Neuronal stem cell (in vitro differentiated cells): ENCODE measurements at places on chromosomes 12 and 14.

DNA sequence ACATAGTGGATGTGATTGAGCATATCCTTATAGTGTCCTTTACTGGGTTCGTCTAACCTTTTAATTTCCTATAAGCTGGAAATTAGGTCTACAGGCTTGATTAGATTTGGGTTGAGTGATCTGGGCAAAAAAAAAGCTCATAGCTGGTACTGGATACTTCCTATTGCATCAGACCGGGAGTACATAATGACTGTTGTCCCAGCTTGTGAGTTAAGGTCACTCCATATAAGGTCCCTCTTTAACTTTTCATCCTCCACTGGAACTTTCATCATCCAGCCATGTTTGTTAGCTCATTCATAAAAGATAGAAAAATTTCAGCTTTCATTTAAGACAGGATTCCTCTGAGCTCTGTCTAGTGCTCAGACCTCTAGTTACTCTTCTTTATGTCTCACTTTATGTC is 80.8 kb downstream of the C14orf132 start:
- peaks cover 4% of the 10 kb centered on the region for H3K27me3 ChIP-seq
- H3K4me1 ChIP-seq: no peaks in the 10 kb centered on the region

GRCh38 chr12:779745-780734 is 27.7 kb downstream of the WNK1 start:
- no peaks in the 10 kb centered on the region for H3K4me1 ChIP-seq
- no peaks in the 10 kb centered on the region for H3K27me3 ChIP-seq
- no peaks in the 10 kb centered on the region for H3K36me3 ChIP-seq
- no peak for DNase-seq

GRCh38 chr12:23217158-23217557 is 592.2 kb downstream of the ETNK1 start:
- no peaks in the 10 kb centered on the region for H3K36me3 ChIP-seq
- no peak overlapping the region for H3K4me3 ChIP-seq
- H3K27ac ChIP-seq: no peak overlapping the region
- no peak for DNase-seq

GRCh38 chr14:68518166-68518565 is 274.7 kb downstream of the ZFP36L1 start:
- H3K27me3 ChIP-seq: no peaks in the 10 kb centered on the region
- no peaks in the 10 kb centered on the region for H3K36me3 ChIP-seq
- no peak for DNase-seq

GRCh38 chr12:88579161-88579517 is 1.1 kb downstream of the KITLG start:
- peak; percentile 31 for DNase-seq
- H3K27ac ChIP-seq: no peak overlapping the region
- peak overlapping the region; percentile 84 for H3K4me3 ChIP-seq
- H3K4me1 ChIP-seq: peaks cover 4% of the 10 kb centered on the region
- H3K27me3 ChIP-seq: no peaks in the 10 kb centered on the region
- no peaks in the 10 kb centered on the region for H3K36me3 ChIP-seq

DNA sequence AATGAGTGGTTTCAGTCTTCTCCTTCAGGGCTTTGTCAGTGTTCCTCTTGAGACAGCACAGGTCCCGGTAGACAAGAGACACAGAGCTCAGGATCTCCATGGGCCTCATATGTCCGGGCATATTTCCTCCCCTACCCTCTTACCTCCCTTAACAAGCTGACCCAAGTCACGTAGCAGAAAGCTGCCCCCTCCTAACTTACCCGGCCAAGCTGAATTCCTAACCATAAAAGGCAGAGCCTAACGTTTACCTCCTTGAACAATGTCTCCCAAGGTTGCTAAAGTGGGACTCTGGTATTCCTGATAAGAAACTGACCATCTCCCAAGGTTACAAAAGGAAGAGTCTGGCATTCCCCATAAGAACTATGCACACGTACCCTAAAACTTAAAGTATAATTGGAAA is 182.2 kb upstream of the USP15 start:
- no peaks in the 10 kb centered on the region for H3K27me3 ChIP-seq
- no peak overlapping the region for H3K27ac ChIP-seq
- H3K4me1 ChIP-seq: no peaks in the 10 kb centered on the region
- DNase-seq: no peak
- H3K36me3 ChIP-seq: no peaks in the 10 kb centered on the region
- H3K4me3 ChIP-seq: no peak overlapping the region

DNA sequence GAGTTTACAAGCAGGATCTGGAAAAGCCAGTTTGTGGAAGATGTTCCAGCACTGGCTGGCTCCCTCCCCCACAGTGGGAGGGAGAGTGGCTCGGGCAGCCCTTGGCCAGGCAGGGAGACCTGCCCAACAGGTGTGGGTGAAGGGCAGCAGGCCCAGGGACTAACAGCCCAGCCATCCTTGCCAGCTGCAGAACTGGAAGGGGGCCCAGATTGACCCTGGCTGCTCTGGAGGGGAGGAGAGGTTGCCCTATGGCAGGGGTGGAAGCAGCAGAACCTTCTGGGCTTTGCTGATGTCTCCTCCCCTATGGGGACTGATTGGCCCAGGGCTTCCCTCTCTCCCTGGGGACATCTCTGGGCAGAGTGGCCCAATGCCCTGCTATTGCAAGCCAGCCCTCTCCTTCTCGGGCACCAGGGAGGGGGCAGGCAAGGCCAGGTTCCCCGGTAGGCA is 20.5 kb downstream of the IRF2BPL start:
- H3K4me1 ChIP-seq: peaks cover 26% of the 10 kb centered on the region
- no peak for DNase-seq
- H3K27ac ChIP-seq: no peak overlapping the region
- no peaks in the 10 kb centered on the region for H3K36me3 ChIP-seq

- H3K4me1 ChIP-seq: peaks cover 7% of the 10 kb centered on the region
- H3K27ac ChIP-seq: no peak overlapping the region
- H3K27me3 ChIP-seq: no peaks in the 10 kb centered on the region
- DNase-seq: no peak
- no peaks in the 10 kb centered on the region for H3K36me3 ChIP-seq
These were observed 146.9 kb upstream of the KRR1 start for GRCh38 chr12:75658286-75658685.

DNA sequence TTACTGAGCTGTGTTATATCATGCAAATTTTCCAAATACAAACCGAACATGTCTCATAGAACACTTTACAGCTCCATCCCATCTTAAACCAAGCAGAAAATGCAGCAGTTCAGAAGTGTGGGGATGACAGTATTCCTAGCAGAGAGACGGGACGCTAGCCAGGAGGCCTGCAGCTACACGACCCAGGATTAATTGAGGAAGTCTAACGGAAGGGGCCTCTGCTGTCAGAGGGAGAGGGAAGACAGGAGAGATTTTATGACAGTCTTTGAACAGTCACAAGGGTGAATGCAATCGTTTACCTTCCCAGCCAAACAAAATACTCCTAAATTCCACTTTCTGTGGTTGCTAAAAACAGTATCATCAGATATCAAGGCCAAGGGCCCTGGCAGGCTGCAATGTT is 261.9 kb downstream of the TMEM132D start:
- DNase-seq: no peak
- no peak overlapping the region for H3K27ac ChIP-seq
- H3K36me3 ChIP-seq: no peaks in the 10 kb centered on the region
- H3K4me1 ChIP-seq: peaks cover 1% of the 10 kb centered on the region

- H3K4me1 ChIP-seq: no peaks in the 10 kb centered on the region
These were observed 70.5 kb downstream of the GPR65 start for GRCh38 chr14:88075269-88075981.

DNA sequence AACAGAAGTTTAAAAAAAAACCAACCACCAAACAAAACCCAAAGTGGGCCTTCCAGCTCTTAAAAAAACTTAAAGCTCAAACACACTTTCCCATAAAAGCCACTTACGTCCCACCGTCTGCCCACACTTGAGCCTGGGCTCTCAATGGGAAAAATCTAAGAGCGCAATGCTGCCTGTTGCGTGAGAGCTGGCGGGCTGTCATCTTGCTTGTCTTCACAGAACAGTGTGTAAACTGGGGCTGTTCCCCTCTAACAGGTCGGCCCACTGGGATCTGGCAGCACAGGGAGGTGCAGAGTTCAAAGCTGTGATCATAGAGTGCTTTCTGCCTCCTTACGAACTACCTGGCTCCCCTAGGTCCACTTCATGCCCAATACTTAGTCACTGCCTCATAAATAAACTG is 80.0 kb downstream of the DICER1 start:
- peaks cover under 1% of the 10 kb centered on the region for H3K27me3 ChIP-seq
- H3K4me1 ChIP-seq: no peaks in the 10 kb centered on the region
- H3K4me3 ChIP-seq: no peak overlapping the region
- DNase-seq: no peak
- no peak overlapping the region for H3K27ac ChIP-seq

DNA sequence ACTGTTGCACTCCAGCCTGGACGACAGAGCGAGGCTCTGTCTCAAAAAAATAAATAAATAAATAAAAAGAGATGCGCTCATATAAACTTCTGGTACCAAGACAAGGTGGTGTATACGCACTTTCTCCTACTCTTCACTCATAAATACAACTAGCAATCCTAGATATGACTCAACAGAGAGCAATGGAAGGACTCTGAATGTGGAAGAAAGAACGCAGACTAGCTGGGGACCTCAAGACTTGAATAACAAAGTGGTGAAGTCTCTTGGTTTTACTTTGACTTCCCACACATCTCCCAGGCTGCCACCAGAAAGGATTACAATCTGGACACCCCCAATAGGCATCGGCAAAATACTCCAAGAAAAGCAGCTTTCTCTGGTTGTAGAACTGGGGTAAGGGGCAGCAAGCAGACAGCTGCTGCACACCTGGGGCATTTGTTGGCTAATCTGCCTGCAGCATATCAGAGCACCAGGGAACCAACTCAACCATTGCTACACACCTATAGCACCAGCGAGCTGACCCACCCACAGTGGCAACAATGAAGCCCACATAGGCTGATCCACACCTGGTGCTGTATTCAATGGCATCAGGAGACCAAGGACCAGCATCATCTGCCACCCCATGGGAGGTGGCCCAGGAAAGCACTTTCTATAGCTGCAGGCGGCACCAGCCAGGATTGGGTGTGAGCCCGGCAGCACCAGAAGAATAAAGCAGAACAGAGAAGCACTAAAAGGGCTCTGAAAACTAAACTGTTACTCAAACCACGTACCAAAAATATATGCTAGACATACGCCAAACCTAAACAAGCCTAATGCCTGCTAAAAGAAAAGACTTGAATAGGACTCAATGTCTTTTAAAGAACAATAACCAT is 1231.7 kb upstream of the TMEM132C start:
- H3K4me1 ChIP-seq: no peaks in the 10 kb centered on the region
- H3K27me3 ChIP-seq: no peaks in the 10 kb centered on the region
- no peak overlapping the region for H3K4me3 ChIP-seq
- H3K27ac ChIP-seq: no peak overlapping the region

GRCh38 chr14:86838363-86838762 is 1154.6 kb downstream of the GALC start:
- no peak overlapping the region for H3K27ac ChIP-seq
- H3K4me1 ChIP-seq: no peaks in the 10 kb centered on the region
- no peaks in the 10 kb centered on the region for H3K36me3 ChIP-seq
- H3K4me3 ChIP-seq: no peak overlapping the region
- no peak for DNase-seq
- H3K27me3 ChIP-seq: no peaks in the 10 kb centered on the region

GRCh38 chr14:34223373-34224148 is 238.5 kb downstream of the SPTSSA start:
- no peaks in the 10 kb centered on the region for H3K36me3 ChIP-seq
- H3K27me3 ChIP-seq: no peaks in the 10 kb centered on the region
- H3K4me3 ChIP-seq: no peak overlapping the region
- peaks cover 7% of the 10 kb centered on the region for H3K4me1 ChIP-seq

DNA sequence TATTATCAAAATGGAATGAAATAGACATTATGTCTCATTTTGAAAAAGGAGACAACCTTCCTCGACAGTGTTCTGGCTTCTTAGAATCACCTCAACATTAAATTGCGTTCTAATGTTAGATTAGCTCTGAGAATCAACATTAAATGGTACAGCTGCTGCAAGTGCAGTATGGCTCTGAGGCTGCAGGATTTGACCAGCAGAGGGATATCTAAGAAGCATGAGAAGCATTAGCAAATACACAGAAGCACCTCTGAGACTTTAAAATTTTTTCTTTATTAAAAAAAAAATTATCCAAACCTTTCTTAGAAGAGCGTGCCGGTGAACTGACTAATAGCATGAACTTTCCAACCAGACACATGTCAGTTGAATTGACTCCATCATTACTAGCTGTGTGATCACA is 253.4 kb upstream of the LRIG3 start:
- H3K4me3 ChIP-seq: no peak overlapping the region
- H3K27me3 ChIP-seq: no peaks in the 10 kb centered on the region
- no peak overlapping the region for H3K27ac ChIP-seq

DNA sequence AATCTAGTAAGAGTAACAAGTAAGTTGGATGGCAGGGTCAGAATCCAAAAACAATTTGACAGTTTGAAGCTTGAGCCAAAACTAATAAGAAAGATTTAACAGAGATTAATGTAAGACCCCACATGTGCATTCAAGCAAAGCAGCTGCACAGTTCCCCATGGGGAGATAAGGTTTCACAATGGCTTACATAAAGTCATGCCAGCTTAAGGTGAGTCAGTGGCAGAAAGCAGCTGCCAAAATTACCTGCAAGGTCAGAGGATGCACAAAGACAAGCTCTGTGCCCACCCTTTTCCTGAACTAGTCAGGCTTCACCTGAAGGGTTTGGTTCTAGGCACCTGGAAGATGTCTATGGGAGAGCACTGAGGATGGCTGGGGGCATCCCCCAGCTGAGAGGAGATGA is 36.6 kb upstream of the KRT77 start:
- DNase-seq: no peak
- H3K27me3 ChIP-seq: no peaks in the 10 kb centered on the region
- no peak overlapping the region for H3K4me3 ChIP-seq
- H3K36me3 ChIP-seq: no peaks in the 10 kb centered on the region
